Right ventricle myocardium inferior (tissue), 1 donor: ENCODE measurements at places on chromosomes 7 and 10.

DNA sequence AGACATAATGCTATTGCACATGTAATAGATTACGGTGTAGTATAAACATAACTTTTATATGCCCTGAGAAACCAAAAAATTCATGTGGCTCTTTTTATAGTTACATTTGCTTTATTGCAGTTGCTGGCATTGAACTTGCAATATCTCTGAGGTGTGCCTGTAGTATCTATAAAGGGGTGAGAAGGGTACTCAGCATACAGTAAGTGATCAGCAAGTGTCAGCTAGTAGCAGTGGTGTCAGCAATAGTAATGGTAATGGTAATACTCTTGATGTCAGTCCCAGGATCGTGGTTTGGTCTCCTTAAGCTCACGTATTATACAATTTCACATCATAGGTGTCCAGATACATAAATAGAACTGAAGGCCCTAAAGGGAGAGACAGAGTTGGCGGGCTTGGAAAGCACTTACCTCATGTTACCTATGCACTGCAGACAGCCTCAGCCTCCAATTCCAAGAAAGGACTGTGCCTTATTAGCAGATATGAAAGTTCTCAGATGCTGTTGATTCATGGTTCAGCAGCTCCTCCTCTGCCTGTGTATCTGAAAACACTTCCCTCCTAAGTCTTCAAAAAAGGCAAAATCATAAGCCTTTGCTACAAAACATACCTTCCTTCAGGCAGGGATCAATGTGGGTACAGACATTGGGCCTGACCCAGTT is 6.6 kb upstream of the GIMAP7 start:
- DNase-seq, result no peak

DNA sequence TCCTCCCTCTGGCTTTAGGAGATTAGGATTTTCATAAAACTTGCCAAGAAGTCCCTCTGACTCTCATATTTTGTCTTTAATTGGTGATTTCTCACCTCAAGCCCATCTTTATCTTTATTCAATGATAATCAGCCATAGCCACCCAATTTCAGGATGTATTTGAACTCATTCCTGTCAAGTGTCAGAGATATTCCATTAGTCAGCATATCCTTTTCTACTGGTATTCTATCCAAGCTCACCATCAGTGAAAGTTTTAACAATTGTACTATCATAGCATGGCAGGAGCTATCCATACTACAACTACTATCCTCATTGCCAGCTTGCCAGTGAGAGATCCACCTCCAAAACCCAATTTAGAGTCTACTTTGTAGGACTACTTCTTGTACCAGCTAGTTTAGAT is 114.6 kb downstream of the GNAI1 start:
- no peak for DNase-seq

DNA sequence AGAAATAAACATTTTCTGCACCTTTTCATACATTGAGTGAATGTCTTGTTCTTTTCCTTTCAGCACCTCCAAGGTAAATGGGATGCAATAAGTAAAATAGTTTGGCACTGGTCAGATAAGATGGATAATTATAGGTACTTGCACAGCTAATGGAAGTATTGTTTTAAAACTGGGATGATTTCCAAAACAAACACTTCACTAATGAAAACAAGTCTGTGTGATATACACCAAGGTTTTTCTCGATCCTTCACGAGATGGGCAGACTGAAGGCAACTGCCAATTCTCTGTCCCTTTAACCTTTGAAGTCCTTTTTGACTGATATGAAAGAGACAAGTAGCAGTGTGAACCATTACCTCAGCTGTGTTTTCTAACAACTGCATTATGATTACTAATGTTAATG is 423.8 kb downstream of the GFRA1 start:
- no peak for DNase-seq

DNA sequence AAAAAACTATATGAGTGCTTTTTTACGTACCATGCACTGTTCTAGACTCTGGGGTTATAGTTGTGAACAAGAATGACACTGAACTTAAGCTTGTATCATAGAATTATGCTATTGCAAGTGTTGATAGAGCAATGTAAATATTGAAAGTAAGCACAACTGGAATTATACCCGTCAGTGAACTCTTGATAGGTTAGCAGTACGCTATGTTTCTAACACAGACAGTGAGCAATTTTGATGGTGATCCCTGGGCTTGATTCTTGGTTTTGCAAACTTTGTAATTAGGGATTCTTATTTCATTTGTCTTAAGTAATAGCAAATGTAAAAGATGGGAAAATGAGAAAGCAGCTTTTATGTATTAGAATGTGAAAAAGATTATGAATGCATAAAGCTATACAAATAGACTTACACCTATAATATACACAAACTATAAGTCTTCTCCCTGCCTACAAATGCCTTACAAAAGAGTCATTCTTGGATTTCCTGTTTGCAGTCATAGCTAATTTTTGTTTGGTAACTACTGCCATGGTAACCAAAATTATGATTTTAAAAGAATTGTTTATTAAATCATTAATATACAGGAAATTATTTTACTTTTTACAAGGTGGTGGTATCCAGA is 6.7 kb downstream of the TES start:
- no peak for DNase-seq

- DNase-seq, result no peak
Observed at GRCh38 chr10:73168465-73168803, 515 bp downstream of the FAM149B1 start.

DNA sequence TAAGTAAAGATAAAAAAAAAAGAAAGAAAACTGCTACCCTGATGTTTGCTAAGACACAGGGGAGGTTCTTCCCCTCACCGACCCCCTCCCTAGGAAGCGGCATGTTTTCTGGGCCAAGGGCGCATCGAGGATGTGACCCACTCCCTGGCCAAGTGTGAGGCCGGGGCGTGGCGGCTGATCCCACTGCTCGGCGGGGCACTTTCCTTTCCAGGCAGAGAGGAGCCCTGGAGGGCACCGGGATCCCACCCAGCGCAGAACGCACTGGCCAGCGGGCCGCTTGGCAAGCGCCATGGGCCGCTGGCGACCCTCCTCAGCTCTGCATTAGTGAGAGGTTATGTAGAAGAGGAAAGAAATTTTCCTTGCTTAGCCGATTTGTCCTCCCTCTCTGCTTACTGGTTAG is 93.4 kb downstream of the ZNF736 start:
- DNase-seq, result no peak

GRCh38 chr7:29442146-29442545 is 121.5 kb upstream of the PRR15 start:
- DNase-seq, result no peak

- DNase-seq, result no peak
Observed at GRCh38 chr7:29866490-29866930, 60.2 kb downstream of the WIPF3 start.

DNA sequence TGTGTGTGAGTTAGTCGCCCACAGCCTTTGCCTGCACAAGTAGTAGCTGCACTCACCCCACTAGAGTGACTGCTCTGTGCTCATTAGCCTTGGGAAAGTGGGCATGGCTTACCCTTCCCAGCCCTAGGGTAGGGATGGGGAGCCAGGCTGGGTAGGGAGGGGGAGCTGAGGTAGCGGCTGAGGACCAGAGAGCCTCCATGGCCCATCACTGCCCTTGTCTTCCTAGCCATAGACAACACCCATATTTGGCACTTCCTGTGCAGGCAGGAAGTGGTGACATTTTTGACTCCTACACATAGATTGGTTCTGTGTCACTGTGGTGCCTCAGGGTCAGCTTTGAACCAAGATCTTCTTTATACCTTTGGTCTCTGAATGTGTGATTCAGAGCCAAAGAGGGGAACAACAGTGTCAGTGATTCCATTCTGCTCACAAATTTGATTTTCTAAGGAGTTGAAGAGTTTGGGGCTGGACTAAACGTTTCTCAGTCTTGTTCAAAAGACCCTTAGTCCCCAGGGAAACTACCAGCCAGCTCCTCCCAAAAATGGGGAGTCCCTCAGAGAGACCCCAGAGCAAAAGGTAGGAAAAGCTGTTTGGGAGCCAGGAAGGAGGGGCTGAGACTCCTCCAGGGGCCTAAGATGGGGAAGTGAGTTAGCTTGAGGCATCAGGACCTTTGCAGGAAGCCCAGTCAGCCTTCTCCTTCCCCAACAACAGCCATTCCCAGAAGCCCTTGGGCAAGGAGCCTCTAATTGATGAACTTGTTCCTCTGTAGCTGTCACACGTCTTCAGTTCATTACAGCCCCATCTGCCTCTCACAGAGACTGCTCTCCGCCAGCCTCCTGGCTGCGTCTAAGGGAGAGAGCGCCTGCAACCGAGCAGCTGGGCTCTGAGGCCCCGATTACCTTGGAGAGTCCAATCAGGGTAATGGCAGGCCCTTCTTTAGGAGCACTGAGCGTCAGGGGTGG is 135.0 kb downstream of the CDH23 start:
- DNase-seq, result peak; percentile 20

- DNase-seq, result no peak
Observed at GRCh38 chr10:82394987-82395386, 520.0 kb downstream of the NRG3 start.

GRCh38 chr10:31697271-31698180 is 231.1 kb downstream of the ARHGAP12 start:
- DNase-seq, result peak; percentile 93

DNA sequence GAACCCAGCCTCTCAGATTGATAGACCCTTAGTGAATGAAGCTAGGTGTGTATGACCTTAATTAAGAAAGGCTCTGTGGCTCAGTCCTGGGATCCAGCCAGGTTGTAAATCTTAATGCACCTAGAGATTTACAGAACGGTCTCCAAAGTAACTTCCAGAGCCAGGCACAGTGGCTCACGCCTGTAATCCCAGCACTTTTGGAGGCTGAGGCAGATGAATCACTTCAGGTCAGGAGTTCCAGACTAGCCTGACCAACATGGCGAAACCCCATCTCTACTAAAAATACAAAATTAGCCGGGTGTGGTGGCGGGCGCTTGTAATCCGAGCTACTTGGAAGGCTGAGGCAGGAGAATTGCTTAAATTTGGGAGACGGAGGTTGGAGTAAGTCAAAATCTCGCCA is 24.3 kb downstream of the CALHM2 start:
- DNase-seq, result no peak

DNA sequence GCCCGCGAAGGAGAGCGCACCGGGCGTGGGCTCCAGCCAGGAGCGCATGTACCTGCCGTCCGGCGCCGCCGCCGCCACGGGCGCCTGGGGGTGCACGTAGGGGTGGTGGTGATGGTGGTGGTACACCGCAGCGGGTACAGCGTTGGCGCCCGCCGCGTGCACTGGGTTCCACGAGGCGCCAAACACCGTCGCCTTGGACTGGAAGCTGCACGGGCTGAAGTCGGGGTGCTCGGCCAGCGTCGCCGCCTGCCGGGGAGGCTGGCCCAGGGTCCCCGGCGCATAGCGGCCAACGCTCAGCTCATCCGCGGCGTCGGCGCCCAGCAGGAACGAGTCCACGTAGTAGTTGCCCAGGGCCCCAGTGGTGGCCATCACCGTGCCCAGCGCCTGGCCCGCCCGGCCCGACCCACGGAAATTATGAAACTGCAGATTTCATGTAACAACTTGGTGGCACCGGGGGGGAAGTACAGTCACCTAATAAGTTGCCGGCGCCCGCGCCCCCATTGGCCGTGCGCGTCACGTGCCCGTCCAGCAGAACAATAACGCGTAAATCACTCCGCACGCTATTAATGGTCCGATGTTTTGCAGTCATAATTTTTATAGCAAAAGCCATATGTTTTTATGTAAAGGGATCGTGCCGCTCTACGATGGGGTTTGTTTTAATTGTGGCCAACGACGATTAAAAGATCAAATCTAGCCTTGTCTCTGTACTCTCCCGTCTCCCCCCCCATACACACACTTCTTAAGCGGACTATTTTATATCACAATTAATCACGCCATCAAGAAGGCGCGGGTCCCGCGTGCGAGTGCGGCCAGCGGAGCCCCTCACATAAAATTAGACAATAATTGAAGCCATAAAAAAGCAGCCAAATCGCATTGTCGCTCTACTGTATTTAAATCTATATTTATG is at the start of gene HOXA9:
HOXA9 (minus strand) TSS at position 449 of the 907 bp plus-strand sequence; CDS start at position 369, 80 bp downstream.
- DNase-seq, result peak; percentile 88

DNA sequence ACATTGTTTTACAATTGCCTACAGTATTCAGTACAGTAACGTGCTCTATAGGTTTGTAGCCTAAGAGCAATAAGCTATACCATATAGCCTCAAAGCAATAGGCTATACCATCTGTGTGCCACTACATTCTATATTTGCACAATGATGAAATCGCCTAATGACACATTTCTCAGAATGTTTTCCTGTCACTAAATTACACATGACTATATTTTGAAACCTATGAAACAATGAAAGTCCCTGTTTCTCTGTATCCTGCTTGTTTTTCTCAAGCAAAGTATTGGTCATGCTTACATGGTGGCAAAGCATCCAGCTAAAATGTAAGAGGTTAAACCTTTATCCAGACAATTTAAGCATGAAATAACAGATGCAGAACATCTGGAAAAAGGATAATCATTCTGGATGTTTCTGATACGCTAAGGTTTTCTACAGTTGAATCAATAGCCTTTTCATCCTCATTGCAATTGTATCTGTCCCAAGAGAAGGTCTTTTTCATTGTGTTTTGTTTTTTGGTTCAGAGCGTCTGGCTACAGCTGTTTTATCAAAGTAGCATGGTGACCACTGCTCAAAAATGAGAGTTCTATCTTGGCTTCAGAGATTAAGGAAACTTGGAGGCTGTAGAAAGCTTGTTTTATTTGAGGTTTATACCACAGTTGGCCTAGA is 81.7 kb downstream of the CSTF2T start:
- no peak for DNase-seq

DNA sequence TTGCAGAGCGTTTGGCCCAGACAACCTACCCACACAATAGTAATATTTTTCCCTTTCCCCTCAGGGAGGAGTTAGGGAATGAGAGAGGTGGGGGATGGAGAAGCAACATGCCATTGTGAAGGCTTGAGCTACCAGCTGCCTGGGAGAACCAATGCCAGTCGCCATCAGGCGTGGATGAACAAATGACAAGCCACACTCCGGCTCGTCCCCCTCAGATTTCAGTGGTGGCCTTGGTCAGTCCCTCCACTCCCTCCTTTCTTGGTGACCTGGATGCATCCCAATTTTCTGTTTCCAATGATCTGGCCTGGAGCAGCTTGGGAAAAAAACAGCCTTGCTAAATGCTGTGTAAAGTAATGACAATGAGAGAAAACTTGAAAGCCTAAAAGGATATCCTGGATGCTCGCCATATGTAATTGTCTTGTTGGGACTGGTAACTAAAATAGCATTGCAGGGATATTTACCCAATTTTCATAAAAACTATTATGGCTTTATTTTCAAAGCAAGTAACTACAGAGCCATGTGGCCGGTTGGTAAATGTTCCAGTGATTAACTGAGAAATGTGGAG is 110.7 kb downstream of the ICA1 start:
- DNase-seq, result no peak

DNA sequence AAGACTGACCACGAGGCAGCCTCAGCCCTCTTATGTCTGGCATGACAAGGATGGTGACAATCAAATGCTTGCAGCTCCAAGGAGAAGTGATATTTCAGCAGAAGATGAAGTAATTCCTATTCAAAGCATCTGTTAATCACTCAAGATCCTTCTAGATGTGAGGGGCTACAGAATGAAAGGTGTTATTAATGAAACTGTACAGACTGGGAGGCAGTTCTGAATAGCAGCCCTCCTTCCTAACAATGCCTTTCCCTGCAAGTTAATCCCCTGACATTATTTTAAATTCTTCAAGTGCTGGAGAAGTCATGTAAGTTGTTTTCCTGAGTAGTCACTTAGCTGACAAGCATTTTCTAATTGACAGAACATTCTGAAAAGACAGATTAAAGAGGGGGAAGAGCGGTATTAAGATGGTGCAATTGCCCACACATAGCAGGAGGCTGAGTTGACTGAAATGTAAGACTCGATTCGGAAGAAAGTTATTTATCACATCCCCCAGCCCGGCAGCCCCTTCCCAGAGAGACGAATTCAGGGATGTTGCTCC is 300.8 kb downstream of the GRID1 start:
- no peak for DNase-seq
